ENCODE measurements at places on chromosomes 3 and 15.

DNA sequence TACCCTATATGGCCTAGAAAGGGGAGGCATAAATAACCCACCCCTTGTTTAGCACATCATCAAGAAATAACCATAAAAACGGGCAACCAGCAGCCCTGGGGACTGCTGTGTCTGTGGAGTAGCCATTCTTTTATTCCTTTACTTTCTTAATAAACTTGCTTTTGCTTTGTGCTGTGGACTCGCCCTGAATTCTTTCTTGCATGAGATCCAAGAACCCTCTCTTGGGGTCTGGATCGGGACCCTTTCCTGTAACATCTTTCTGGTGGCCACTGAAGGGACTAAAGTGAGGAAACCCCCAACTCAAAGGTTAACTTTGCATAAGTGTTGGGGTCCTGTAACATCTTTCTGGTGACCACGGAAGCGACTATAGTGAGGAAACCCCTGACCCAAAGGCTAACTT lies 15.7 kb upstream of the HHATL start:
- DNase-seq = no peak

DNA sequence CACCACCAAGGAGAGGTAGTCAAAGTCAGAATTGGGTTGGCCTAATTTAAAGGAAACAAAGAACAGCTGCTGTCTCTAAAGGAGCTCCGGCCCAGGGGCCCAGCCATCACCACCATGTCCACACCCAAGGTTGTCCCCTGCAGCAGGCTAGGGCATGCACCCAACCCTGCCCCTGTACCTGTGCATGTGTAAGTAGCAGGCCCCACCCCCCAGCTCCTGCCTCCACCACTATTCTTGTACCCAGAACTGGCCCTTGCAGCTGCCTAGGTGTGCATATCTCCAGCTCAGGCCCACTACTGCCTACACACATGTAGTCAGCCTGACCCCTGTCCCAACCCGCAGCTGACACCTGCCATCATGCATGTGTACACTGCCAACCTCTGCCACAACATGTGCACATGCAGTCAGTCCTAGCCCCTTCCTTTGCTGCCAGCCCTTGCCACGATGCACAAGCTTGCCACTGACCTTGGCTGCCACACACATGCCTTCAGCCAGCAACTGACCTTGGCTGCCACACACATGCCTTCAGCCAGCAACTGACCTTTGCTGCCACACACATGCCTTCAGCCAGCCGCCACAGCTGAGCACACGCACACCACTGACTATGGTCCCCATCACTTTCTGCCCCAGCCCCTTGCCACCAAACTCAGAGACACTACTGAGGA lies 39.7 kb downstream of the FGF12 start:
- DNase-seq = peak; percentile 44

DNA sequence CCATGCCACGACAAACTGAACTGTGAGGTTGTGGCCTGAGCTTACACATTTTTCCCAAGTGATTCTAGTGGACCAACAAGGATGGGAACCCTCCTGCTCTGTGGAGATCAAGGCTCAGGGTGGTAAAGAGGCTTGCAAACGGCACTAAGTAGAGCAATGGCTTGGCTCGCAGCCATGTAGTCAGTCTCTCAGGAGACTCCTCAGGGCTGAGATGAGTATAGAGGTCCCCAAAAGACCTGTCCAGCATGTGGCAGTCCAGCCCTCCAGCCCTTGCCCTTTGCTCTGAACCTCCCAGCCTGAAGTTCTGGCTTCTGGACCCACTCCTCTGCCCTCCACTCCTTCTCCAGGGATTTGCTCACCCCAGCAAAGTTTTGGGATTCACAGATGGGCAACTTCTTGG lies 8.3 kb upstream of the CAMP start:
- peak; percentile 51 for DNase-seq

DNA sequence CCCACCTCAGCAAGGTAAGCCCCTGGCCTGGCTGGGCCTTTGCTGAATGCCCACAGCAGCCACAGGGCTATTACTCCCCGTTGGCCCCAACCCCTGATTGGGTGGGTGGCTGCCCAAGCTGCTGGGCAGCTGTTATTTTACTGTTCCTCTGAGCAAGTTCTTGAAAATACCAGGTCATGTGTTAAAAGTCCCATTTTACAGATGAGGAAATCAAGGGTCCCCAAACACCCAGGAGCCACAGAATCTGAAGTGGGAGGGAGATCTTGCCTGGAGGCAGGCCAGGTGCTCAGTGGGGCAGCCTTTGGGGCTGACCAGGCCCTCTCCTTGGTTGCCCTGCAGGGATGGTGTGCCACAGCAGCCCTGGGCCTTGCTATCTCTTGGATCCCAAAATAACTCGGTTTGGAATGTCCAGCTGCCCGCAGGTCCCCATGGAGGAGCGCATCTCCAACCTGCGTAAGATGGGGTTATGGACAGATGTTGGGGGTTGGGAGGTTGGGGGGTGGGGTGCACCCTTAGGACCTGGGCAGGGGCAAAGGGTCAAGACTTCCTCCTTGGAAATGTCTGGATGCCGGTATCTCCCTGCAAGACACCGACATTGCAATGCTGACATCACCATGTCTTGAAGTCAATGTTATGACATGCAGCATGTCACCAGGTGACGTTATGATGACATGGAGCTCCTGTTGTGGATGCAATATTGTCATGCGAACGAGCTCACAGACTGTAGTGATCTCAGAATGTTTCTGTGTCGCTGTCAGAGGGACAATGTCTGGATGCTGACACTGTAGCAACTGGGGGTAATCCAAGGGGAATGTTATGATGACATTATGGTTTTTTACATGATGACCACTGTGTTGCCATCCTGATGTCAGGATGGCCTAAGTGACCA lies 13.3 kb upstream of the CSPG4 start:
- no peak for DNase-seq

GRCh38 chr3:79869461-79870312 lies 101.9 kb upstream of the ROBO1 start:
- DNase-seq = no peak

GRCh38 chr15:66096688-66097058 lies 156.9 kb downstream of the MEGF11 start:
- DNase-seq = no peak

Data from left ventricle myocardium inferior (tissue), 1 donor.